ENCODE measurements at places on chromosomes 5 and 9.
A peak's percentile ranks its signal among the peaks of the same experiment; 100 is the strongest.

- DNase-seq = no peak
These were observed 49.1 kb upstream of the TEK start for GRCh38 chr9:27059907-27060306.

GRCh38 chr5:112338681-112339337 is 80.3 kb downstream of the EPB41L4A start:
- DNase-seq = no peak

DNA sequence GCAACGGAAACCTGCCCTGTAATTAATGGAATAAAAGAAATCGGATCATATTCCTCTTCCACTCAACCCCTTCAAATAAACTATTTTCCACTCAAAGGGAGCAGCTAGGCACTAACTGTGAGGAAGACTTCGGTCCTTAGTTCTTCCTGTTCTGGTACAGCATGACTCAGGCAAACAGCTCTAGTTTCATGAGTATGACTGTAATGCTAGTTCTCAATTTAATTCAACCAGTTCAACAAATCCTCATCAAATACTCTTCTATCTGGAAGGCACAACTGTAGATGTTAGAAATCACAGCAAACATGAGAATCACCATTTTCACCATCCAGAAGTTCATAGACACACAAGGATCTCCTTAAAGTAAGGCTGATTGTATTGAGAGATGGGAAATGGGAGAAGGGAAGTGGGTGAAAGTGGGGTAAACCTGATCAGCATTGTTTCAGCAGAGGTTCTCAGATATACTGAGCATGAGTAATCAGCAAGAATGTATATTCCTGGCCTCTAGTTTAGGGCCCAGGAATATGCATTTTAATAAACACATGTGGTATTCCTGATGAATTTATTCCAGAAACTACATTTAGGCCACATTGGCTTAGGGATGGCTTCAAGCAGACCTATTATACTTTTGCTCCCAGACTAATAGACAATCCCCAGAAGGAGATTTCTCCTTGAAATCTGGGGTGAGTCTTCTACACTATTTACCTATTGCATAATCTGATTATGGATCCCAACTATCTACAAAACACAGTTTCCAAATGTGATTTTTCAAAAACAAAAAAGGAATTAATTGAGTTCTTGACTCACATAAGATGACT is 141.1 kb upstream of the SLC12A2 start:
- DNase-seq = no peak

- peak; percentile 2 for DNase-seq
These were observed 122.3 kb downstream of the VAV2 start for GRCh38 chr9:133869674-133870405.

GRCh38 chr5:135980620-135981019 is 25.8 kb upstream of the LECT2 start:
- DNase-seq = no peak

DNA sequence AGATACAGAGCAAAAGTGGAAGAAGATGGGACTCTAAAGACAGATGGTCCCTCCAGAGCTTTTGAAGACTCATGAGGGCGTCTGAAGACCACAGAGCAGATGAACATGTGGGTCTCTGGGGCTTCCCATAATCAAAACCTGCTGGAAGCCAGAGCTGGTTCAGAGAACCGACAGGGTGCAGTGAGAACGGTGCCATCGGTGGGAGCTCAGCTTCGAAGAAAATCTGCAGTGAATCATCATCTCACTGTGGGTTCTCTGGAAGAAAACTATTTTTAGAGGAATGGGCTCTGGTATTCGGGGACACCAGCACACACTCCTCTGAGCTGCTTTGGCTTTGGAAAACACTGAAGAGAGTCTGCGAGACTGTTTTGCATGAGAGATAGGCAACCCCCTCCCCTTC is 222.4 kb upstream of the PANK3 start:
- DNase-seq = no peak

DNA sequence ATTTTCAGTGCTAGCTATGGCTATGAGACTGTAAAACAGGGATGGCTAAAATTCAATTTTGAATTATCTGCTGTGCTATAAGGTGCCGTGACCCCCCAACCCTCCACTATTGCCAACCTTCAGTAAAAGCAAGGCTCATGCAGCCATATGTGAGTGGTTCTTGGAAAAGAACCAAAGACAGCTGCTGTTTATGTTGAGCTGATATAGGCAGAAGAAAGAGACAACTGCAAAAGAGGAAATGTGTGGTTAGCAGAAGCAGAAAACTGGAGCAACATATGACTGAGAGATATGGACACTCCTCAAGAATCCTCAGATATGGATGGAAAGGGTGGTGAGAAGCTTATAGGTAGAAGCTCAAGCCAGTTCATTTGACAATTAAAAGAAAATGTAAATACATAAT is 200.3 kb downstream of the TLE1 start:
- no peak for DNase-seq

DNA sequence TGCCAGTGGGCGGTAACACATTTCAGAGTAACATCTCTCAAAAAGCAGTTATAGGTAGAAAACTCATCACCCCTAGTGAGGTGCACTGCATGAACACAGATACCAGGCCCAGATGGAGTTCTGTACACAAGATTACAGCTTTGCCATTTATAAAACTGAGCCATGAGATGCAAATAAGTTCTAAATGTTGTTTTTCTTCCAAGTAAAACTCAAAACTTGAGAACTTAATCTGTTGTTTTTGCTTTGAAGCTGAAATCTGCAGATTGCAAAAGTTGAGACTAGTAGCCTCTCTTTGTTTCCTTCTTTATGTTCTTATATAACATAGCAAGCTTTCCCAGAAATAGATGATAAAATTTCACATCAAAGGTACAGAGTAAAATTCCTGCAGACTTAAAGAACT is 434.1 kb downstream of the PLK2 start:
- DNase-seq = no peak
